ENCODE measurements at places on chromosomes 12 and 14.
A peak's percentile ranks its signal among the peaks of the same experiment; 100 is the strongest.

DNA sequence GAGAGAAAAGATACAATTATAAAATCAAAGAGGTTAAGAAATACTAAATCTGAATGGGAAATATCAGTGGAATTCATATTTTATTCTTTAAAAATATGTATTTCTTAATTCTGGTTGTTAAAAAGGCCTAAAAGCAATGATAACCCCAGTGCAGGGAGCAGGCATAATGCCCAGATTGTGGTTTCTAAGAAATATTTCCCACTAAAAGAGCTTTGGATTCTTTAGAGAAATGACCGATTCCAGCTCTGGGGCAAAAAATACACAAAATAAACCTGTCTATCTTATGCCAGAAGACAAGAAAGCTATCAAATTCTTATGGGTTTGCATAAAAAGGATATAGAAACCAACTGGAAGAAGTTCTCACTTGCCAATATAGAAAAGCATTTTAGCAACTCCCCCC lies 71.6 kb downstream of the PDE6H start:
- DNase-seq = no peak

- DNase-seq = no peak
Observed at GRCh38 chr12:87814625-87815024, 214.6 kb downstream of the C12orf50 start.

- DNase-seq = no peak
Observed at GRCh38 chr12:132535019-132535418, 45.1 kb downstream of the FBRSL1 start.

GRCh38 chr12:121114019-121114639 lies 18.5 kb upstream of the P2RX7 start:
- DNase-seq = no peak

- peak; percentile 77 for DNase-seq
Observed at GRCh38 chr14:99395909-99396530, 84.6 kb downstream of the SETD3 start.

GRCh38 chr14:81519200-81520011 lies 14.2 kb downstream of the SEL1L start:
- DNase-seq = no peak

GRCh38 chr12:108630481-108631207 lies 3.0 kb downstream of the SELPLG start:
- peak; percentile 65 for DNase-seq

DNA sequence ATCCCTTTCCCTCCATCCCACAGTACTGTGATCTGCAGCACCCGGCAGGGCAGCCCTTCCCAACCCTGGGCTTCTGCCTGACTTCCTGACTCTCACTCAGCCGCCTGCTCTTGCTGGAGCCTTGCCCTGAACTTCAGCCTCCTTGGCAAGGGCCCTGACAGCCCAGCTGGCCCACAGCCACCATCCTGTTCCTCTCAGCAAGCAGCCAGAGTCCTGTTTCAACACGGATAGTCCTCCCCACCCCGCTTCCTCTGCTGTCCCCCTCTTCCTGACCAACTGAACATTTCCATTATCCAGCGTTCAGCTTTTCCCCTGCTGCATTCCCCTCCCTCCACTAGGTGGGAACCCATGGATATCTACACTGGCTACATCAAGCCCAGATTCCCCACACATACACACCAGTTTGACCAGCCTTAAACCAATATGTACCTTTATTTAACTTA lies 74.0 kb upstream of the MDM1 start:
- no peak for DNase-seq

DNA sequence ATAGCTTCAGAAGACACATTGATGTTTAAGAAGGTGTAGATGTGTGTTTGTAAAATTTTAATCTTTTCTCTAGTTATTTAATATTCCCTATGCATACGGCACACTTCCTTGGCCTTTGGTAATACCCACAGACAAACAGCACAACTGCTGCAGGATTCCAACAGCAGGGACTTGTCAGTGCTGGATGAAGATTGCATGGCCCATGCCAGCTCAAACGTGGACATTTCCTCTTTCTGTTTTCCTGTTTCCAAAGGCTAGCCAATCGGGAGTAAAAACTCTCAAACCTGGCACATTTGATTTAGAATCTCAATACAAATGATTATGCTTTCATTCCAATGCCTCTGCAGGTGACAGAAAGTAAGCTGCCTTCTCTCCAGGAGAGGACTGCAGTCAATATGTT lies 22.5 kb upstream of the PDE3A start:
- no peak for DNase-seq

GRCh38 chr12:32773691-32774090 lies 18.0 kb upstream of the YARS2 start:
- no peak for DNase-seq

- DNase-seq = no peak
Observed at GRCh38 chr12:46296822-46297221, 28.0 kb upstream of the SLC38A1 start.

DNA sequence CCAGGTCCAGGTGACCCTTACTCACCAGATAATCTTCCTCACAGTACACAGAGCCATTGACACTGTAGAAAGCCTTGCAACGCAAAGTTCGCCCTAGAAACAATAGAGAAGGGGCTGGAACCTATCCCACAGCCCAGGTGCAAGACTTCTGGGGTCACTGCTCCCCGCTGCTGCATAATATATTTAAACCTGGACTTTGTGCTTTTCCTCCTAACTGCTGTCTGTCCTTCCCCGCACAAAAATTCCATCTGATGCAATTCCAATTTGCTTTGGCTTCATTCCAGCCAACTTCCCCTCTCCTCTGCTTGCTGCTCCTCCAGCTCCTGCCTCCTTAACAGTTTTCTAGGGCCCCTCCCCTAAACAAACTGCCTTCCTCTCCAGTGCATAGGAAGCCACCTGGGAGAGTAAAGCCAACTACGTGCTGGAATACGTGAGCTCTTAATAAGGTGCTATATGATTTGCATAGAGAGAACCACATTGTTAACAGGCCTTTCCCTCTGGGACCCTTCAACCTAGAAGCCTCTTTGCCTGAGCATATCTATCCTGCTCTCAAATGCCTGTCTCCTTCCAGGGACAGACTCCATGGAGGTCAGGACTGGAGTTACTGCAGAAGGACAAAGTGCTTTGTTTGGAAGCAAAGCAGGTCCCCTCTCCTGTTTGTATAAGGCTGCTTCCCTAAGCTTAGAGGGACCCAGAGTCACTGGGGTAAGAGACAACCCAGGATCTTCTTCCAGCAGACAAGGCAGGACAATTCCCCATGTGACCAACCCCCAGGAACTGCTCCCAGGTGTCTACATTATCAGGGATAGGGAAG lies 5.5 kb downstream of the AJUBA start:
- DNase-seq = no peak

GRCh38 chr14:92789457-92790089 lies 4.5 kb upstream of the GOLGA5 start:
- DNase-seq = no peak

DNA sequence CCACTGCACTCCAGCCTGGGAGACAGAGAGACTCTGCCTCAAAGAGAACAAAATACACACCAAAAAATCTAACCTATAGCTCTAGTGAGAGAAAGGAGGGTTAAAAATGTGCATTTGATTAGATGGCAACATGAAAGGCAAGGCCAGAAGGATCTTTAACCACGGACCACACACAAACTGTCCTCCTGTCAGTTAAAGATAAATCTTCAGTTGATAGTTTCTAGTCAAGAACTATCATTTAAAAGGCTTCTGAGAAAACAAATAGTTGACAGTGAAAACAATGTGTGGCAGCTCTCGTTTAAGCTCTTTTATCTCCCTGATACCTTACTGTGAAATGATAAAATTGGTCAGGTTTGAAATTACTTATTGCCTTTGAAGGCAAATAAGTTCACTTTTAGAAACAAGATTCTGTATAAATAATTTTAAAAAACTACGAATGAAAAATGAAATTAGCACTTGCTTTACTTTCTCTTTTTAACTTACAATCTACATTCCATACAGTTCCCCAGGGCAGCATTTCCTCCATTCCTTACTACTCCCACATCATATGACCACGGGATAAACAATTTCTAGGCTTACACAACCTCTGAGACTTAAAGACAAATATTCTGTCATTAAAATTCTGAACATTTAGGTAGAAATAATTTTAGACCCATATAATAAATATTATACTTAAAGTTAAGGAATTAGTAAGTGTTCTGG lies 71.4 kb upstream of the GNPNAT1 start:
- DNase-seq = no peak

DNA sequence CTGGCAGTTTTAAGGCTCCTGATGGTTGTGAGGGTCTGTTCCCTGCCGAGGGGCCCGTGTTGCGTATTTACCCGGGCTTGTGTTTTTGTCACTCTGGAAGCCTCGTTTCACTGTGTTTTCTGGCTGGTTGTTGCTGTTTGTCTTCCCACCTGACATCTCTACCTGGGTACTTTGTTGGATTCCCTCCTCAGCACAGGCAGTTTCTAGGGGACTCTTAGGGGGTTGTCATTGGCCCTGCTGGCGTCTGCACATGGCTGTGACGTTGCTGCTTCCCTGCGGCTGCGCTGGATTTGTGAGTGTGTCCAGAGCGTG lies 6.4 kb downstream of the FBRSL1 start:
- no peak for DNase-seq

GRCh38 chr12:42625611-42626010 lies 36.1 kb upstream of the PRICKLE1 start:
- no peak for DNase-seq

DNA sequence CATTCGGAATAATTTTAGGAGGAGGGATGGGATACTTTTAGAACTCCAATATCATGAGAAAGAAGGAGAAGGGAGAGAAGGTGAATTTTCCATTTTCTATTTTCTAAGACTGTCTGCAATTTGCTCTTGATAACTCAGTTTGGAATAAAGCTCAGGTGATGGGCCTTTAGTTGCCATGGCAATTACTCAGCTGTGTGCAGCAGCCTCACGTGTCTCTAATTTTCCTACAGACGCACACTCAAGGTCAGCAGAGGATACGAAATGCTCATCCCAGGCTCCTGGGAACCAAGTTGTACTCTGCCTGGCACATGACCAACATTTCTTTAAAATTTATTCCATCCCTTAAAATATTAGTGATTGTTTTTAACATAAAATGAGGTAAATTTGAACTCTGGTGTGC lies 76.7 kb downstream of the TTC8 start:
- no peak for DNase-seq

DNA sequence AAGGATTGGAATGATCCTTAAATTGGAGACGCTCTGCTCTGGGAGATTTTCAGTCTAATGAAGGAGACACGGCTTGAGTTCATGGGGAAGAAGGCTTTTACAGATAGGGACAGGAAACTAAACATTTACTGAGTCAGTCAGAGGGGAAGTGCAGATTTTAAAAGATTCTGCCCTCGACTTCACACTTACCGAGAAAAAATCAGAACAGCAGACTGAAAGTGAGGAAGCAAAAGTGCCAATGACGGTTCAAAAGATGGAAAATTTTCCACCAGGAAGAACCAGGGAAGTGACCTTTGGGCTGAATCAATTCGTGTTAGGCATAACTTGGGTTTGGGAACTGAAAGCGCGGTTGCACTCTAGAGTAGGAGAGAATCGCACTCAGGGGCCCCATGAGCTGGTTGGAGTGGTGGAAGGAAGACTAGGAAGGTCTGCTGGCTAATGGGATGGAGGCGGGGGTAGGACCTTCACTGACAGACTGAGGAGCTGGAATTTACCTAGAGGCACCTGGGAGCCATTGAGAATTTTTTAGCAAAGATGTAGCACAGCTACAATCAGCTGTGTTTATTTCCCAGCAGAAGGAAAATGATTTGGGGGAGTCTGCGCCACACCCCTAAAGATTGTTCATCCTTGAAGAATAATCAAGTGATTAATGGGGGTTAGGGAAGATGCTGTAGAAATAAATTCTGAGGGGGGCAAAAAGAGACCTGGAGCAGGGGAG lies 1.2 kb downstream of the KCNK13 start:
- no peak for DNase-seq

- DNase-seq = no peak
Observed at GRCh38 chr12:80632835-80633234, 74.6 kb upstream of the MYF6 start.

DNA sequence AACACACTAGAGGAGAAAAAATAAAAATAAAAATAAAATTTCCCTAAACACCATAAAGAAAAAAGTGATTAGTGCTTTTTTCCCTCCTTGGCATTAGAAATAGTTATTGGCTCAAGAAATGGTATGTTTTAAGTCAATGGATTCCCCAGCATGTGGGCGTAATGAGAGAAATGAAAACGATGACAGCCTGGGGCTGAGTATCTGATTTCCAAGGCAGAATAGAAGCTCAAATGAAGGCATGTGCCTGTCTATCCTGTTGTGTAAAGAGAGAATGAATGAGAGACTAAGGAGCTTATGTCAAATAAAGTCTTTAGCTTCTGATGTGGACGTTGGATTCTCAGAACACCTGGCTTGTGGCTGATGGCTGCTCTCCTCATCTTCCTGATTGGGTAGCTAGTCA lies 1408.4 kb upstream of the TMEM132C start:
- no peak for DNase-seq

GRCh38 chr14:96503306-96503679 lies 1.1 kb downstream of the PAPOLA start:
- no peak for DNase-seq

DNA sequence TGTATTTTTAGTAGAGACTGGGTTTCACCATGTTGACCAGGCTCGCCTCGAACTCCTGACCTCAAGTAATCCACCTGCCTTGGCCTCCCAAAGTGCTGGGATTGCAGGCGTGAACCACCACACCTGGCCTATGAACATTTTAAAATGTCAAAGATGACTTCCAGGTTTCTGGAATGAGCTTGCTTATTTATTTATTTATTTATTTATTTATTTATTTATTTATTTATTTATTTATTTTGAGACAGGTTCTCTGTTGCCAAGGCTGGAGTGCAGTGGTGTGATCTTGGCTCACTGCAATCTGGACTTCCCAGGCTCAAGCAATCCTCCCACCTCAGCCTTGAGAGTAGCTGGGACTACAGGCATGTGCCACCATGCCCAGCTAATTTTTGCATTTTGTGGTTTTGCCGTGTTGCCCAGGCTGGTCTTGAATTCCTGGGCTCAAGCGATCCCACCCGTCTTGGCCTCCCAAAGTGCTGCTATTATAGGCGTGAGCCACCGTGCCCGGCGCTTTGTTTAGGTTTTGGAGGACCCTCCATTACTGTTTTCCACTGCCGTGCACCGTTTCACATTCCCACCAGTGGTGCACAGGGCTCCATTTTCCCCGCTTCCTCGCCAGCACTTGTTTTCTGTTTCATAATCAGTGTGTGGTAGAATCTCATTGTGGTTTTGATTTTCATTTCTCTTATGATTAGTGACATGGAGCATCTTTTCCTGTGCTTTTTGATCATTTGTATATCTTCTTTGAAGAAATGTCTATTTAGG lies 6.4 kb upstream of the CFAP251 start:
- peak; percentile 64 for DNase-seq
